ENCODE measurements at places on chromosomes 7 and 10.

DNA sequence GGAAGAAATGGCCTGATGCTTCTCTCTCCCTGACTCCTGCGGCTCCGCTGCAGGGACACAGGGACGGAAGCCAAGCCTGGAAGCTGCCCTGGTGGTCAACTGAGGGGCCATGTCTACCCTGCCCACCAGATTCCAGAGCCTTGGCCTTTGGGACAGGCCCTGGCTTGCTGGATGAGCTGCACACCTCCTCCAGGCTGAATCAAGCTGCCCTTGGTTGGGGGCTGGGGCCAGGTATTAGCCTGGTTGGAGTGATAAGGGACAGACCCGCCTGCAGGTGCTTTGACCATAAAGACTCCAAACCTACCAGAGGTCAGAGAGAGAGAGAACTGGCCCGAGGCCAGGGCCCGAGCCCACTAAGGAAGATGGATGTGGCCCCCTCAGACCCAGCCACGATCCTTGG, 30.1 kb downstream of the CRHR2 start:
- no peak for DNase-seq

DNA sequence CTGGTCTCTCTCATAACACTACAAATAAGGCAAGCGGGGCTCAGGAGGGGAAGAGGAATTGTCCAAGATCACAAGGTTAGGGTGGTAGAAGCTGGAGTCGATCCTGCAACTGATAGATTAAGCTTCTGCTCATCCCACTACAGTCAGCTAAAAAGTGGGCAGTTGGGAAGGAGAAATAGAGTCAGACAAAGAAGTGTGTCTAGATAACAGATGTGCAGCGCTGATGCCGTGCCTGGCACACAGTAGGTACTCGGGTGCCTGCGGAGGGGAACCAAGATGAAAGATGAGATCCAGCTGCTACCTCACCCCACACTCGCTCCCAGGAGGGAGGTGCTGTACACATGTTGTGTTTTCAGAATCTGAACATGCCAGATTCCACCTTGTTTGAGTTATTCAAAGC, 48.1 kb upstream of the TECTB start:
- no peak for DNase-seq

- no peak for DNase-seq
These were observed 125.1 kb downstream of the CDH23 start for GRCh38 chr10:71521504-71522441.

- DNase-seq, result no peak
These were observed 78.4 kb downstream of the NRG3 start for GRCh38 chr10:81953420-81953819.

GRCh38 chr7:94436700-94437099, 42.0 kb downstream of the COL1A2 start:
- no peak for DNase-seq

- no peak for DNase-seq
These were observed 75.4 kb downstream of the HDAC9 start for GRCh38 chr7:18570890-18571478.

DNA sequence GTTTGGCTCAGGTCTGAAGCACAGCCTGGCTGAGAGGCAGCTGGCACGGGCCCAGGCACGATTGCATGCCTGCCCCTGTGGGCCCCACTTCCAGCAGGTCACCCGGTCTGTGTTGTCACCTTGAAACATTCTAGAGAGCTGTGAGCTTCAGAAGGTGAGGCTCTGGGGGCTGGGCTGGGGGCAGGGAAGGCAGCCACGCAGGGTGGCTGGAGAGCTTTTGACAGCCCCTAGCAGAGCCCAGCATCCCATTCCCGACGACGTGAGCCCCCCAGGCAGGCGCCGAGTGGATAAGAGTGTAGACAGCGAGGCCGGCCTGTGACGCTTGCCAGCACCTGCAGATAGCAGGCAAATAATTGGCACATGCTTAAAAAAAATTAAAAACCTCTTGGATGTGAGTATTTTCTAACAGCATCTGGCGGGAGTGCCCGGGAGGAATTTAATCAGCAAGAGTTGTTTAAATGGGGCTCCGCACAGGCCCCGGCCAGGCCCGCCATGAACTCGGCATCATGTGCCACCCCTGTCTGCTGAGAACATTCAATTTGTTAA, 212.0 kb upstream of the TBX20 start:
- no peak for DNase-seq

DNA sequence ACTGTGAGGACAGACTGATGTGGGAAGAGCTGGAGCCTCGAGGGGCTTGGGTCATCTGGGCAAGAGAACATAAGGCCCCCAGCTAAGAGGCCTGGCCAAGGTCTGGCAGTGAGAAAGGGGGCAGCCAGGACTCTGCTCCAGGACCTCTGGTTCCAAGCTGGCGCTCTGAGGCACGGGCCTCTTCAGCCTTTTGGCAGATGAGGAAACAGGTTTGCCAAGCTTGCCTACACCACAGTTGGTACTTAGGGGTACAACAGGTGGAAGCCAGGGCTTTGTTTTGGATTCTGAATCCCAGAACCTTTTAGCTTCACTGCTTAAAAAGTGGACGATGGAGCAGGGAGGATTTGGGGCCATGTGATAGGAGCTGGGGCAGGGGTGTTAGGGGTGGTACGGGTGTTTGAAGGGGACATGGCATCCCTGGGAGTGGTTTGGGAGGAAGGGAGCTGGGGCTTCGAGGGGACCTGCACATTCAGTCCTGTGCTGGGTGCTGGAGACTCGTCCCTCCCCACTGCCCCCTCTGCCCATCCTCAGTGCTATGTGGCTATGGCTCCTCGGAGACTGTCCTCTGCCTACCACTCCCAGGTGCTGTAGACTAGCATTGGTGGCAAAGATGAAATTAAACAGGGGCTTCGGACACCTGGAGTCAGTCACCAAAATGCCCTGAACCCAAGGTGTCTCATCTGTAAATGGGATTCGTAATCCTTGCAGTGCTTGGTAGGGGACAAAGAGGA, 30.3 kb downstream of the ZNF775 start:
- no peak for DNase-seq

DNA sequence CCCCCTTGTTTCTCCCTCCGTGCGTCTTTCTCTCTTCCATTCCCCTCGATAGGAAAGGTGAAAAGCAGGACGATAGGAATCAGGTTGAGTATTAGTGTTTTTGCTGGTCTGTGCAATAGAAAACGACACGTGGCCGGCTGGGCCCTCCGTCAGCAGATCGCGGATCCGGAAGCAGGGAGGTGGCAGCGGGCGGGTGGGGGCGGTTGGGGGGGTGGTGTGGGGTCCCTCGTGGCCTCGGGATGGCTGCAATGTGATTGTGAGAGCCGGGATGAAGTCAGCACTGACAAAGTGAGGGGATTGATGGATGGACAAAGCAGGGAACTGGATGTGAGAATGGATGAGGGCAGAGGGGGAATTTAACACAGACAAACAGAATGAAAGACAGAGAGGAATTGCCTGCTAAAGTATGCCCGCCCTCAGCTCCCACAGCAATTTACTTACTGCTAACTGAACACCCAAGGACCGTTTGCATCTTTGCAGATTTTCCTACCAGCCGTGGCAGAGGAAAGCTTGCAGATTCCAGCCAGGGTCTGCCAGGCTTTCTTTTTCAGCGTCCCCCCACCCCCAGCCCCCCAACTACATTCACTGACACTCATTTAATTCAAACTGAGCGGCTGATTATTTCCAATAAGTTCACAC, 280.9 kb downstream of the LRMDA start:
- no peak for DNase-seq

DNA sequence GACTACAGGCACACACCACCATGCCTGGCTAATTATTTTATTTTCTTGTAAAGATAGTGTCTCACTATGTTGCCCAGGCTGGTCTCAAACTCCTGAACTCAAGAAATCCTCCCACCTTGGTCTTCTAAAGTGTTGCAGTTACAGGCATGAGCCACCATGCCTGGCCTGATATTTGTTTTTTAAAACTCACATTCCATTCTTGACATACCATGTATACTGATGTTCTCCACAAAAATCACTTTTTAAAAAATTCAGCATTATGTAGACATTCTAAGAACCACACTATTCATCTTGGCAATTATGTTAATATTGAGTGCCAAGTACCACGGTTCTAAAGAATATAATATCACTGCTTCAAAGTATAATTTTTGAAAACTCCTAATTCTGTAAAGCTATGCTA, 43.5 kb downstream of the IDE start:
- DNase-seq, result no peak

DNA sequence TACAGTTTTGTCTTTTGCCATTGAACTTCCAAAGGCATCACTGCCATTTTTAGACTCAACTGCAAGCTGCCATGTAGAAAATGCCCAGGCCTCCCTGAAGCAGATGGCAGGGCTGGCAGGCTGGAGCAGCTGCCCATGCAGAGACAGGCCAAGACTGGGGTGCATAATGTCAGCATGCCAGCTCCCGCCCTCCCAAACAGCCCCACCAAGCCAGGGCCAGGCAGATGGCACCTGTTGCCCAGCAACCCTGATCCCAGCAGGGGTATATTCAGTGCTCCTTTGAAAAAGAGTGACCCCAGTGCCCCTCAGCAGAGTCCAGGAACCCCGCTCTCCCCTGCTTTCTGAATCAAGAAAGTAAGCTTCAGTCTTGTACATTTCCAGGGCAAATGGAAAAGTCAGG, 32.6 kb downstream of the VSTM4 start:
- DNase-seq, result no peak

DNA sequence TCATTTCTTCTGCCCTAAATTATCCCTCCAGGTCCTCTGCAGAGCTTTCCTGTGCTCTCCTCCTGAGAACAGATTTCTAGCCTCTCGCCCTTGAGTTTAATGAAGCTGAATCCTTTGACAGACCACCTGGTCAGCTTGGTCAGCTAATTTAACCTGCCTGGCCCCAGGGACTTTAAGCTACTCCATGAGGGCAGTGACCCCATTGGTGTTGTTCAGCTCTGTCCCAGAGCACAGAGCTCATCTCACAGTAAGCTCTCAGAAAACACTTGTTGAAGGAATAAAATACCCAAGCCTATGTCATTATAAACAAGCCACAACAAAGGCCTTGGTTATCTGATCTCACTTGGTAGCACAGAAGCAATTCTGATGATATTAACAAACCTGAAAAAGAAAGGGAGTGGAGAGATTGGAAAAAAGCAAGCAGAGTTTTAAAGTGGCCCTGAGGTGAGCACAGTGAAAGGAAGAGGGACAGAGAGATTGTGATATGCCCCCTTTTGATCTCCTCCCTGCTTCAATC, 24.4 kb downstream of the SLC26A4 start:
- DNase-seq, result no peak

- no peak for DNase-seq
These were observed 6.2 kb downstream of the FOXI2 start for GRCh38 chr10:127743205-127743604.

DNA sequence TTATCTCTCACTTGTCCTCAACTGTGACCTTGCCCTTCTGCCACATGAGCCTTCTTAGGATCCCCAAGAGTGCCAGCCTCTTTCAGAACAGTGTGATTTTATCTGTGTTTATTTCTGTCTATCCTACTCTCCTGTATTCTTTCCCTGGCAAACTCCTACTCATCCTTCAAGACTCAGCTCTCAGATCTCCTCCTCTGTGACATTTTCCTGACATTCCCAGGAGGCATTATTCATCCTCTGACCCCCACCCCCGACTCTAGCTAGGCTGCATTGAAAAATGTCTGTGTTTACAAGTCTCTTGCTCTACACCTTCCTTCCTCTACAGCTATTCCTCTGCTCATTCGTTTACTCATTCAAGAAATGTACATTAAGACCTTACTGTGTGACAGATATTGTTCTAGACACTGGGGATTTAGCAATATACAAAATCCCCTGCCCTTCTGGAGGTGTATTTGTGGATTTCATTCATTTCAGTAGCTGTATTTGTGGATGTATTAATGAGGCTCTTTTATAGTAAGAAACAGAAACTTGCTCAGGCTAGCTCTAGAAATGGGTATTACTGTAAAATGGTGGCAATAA, 61.4 kb upstream of the COMTD1 start:
- DNase-seq, result no peak

DNA sequence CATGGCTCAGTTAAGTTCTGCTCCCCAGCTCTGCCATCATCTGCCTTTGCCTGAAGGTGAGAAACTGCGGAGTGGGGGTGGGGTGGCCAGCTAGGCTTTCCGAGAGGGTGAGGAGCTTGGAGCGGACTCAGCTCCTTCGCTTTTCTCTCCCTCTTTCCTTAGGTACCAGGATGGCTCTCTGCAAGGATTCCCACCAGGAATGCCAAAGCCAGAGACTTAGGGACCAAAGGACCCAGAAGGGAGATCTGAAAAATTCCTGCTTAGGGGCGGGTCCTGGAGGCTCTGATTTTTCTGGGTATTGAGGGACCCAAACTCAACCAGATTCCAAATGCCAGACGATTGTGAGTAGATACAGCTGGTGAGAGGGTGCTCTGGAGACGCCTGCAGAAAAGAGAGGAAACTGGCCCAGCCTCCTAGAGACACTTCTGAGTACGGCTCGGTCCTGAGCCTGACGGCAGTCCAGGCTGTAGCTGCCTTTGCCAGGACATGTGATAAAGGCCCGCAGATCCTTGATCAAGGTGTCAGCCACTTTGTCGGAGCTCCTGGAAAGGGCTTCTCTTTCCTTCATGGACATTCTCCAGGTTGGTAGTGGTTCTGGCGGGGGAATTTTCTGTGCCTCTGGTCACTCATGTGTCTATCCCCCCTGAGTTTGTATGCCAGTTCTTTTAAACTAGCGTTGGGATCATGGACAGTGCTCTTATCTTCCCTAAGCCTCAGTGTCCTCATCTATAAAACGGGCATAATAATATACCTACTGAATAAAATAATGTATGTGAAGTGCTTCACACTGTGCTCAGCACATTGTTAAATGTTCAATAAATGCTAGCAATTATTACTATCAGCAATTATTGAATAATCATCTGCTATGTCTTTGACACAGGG, 42.5 kb upstream of the BTRC start:
- no peak for DNase-seq

- no peak for DNase-seq
These were observed 219.2 kb upstream of the C7orf33 start for GRCh38 chr7:148371280-148371937.

GRCh38 chr10:52632591-52632990, 140.0 kb downstream of the MBL2 start:
- DNase-seq, result no peak

GRCh38 chr10:19701427-19702052, 114.7 kb upstream of the PLXDC2 start:
- no peak for DNase-seq

DNA sequence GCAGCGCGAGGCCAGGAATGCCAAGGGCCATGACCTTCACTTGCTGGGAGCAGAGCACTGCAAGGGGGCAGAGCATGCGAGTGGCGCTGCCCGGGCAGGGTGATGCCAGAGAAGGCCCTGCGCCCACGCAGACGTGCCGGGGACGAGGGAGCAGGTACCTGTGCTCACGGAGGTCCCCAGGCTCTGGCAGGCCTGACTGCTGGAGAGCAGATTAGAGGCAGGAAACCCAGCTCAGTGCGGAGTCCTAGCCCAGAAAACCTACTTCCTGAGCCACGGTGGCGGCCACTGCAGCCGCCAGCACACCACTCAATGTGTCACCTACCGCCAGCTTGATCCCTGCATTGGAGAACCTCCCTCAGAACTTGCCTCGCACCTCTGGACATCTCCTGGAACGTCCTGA, 148.4 kb downstream of the MAD1L1 start:
- no peak for DNase-seq

Data from CD4-positive, alpha-beta T cell treated with Interferon alpha-2 for 1 hour (primary cell).